ENCODE measurements at places on chromosomes 5 and 9.

GRCh38 chr5:77438071-77438470 is 54.0 kb downstream of the WDR41 start:
- DNase-seq: no peak

GRCh38 chr9:68970151-68970550 is 43.8 kb downstream of the PRKACG start:
- DNase-seq: no peak

GRCh38 chr5:74216012-74216411 is 424.5 kb downstream of the ENC1 start:
- DNase-seq: no peak

- peak; percentile 96 for DNase-seq
Measured at GRCh38 chr9:137070201-137070905, at the start of gene SAPCD2. Gene SAPCD2 (minus strand): TSS chr9:137070557. CDS start chr9:137070460, 97 bp downstream.

DNA sequence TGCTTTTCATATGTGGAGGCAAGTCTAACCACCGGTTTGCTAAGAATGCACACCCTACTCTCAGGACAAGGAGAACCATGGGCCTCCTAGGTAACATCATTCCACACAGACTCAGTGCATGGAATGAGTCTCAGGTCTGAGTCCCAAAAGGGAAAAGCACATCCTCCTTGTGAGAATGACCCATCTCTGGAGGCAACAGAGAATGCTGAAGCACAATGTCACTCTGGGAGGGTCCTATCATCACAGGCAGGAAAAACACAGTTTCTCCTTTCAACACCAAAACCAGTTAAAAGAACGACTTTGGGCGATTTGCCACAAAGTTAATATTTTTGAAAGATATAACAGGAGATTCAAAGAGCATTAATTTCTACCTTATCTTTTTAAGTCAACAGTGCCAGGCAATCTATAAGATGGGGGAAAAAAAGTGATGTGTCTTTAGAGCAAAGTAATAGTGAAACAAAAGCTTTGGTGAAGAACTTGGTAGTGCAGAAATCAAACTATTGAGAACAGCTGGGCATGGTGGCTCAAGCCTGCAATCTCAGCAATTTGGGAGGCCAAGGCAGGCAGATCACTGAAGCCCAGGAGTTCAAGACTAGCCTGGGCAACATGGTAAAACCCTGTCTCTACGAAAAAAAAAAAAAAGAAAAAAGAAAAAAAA is 97.3 kb downstream of the OXCT1 start:
- DNase-seq: no peak

DNA sequence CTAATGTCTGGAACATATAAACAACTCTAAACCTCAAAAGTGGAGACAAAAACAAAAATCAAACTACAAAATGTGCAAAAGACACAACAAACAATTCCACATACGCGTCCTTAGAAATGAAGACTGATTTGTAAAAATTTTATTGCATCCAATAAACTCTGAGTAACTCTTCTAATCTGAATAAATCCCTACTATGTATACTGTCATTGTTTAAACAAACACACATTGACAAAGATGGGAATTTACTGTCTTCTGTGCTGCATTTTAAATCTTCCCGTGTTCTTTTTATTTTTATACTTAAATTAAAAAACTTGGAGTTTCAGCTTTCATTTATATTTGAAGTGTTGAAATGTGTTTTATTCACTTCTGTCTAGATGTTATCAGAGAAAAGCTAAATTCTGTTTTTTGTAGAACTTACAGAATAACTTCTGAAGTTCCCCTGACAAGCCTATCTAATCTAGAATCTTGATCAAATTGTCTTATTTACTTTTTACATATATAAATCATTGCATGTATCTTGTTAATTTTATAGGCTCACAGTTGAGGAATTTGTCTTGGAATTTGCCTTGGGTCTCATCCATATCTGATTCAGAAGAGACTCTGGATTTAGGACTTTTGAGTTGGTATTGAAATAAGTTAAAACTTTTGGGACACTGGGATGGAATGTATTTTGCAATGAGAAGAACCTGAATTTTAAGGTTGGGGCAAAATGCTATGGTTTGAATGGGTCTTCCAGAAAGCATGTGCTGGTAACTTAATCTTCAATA is 2064.4 kb upstream of the C9orf72 start:
- no peak for DNase-seq

GRCh38 chr5:83589786-83590185 is 118.2 kb downstream of the VCAN start:
- DNase-seq: no peak

DNA sequence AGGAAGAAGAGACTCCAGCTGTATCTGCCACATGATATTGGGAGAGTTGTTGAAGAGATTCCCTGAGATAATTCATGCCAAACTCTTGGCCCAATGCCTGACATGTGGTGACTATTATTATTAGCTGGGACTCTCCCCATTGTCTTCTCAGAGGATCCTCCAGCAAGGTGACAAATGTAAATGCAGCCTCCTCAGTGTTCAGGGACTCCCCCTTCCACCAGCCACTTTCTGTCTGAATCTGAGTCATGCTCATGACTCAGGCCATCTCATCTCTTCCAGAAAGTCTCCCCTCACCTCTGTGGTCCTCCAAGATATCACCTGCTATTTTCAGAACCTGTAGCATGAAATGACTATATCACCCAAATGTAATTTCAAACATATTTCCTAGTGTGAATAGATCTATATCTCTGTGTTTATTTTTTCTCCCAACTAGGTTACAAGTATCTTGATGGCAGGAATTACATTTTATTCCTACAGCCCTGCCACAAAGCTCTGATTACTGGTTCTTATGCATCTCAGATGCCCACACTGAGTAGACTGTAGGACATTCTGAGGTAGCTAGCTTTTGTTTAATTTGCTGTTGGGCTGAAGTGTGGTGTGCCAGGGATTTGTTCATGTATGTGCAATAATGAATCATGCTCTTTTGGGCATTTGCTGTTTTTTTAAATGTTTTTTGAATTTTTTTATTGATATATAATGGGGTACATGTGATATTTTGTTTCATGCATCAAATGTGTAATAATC is 126.6 kb upstream of the IL12B start:
- DNase-seq: no peak

DNA sequence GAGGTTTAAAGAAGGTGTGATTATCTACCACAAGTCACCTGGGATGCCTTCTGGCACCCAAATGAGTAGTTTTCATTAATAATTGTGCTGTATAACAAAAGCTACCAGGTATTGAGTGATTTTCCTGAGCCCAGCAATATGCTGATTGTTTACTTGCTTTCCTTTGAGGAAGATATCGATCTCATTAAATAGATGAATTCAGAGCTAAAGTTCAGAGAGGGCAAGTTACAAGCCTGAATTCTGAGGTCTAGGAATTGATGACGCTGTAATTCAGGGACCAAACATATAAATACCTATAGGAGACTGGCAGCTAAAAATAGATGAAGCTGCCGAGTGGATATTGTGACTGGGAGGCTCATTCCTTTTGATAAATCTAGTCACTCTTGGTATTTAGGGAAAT is 1.1 kb downstream of the ERCC6L2 start:
- DNase-seq: peak; percentile 13

DNA sequence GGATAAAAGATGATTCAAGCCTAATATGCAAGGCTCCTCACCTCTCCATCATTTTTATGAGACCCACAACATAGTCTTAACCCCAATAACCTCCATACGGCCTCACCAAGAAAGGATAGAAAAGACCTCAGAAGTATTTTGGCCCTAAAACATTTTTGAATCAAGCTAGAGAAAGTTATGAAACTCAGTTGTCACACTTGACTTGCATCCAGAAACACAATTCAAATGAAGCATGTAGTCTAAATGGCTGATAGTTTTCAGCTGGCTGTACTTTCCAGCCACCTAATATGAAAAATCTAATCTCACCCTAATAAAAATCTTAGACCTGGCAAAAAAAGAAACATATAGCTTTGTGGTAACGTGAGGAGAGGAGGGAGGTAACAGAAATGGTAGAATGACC is 116.1 kb downstream of the ARL15 start:
- no peak for DNase-seq

GRCh38 chr5:90055831-90056328 is 353.7 kb downstream of the CETN3 start:
- DNase-seq: no peak

DNA sequence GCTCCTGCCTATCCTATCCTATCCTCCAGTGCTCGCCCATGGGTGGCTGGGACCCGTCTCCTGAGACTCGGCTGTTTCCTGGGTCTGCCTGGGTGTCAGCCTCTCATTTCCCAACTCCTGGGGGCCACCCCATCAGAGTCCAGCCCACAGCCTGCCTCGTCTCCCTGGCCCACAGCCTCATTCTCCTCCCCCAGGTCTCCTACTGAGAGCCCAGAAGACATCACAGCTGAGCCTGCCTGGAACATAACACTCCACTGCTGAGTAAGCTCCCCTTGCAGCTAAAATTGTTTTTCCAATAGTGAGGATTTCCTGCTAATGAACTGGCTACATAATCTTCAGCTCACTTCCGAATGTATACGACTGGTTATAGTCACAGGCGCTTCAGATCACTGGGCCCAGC is 95.3 kb downstream of the TTLL11 start:
- no peak for DNase-seq

Measured in HuH-7 (cell line).